ENCODE measurements at places on chromosomes 3 and 15.

DNA sequence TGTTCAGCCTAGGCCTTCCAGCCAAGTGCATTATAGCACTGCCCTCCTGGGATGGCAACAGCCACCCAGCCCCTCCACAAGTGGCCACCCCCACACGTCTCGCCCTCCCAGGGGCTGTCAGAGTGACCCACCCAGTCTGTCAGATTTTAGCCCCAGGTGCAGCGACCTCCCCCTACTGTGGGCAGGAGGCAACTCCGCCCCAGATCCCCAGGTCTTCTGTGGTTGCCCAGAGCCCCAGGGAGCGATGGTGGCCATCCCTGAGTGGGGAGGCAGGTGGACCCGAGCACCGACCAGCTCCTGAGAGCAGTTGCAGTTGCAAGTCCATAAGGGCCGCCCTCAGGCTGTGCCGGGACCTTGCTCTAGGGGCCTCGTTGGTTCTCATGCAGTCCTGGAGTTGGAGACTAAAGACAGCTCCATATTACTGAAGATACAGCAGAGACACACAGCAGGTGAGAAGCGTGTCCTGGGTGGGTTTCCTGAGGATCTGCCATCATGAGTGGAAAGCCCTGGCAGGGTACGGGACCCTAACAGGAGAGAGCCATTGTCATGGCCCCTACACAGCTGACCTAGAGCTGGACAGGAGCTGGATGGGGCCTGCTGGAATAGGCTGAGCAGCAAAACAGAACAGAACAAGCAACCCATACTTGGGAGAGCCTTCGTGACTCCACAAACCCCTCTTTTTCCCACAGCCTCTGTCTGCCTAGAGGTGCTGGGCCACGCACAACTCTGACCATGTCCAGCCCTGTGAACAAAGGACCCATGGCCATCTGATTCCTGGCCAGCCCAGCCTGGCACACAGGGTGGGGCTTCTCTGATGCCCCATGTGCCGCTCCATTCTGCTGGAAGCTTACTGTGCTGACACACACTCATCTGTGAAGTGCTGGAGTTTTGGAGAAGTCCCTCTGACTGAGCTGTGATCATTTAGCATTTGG is 110.3 kb upstream of the ALDH1A3 start:
- DNase-seq: no peak

DNA sequence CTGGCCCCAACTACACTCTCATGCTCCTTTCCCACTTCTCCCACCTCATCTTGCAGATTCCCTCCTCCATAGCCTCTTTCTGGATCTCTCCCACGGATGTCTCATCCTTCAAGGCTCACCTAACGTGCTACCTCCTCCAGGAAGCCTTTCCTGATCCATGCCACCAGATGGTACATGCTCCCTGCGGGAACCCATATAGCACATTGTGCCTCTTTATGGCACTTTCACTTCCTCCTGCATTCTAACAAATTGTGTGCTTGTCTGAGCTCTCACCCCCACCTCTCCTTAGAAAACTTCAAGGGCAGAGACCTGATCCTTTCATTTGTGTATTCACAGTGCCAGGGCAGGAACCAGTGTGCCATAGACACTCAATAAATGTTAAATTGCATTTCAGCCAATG is 63.0 kb downstream of the HES1 start:
- no peak for DNase-seq

GRCh38 chr3:173529062-173529711 is 131.6 kb downstream of the NLGN1 start:
- no peak for DNase-seq

GRCh38 chr3:197266331-197266730 is 32.1 kb downstream of the DLG1 start:
- no peak for DNase-seq

DNA sequence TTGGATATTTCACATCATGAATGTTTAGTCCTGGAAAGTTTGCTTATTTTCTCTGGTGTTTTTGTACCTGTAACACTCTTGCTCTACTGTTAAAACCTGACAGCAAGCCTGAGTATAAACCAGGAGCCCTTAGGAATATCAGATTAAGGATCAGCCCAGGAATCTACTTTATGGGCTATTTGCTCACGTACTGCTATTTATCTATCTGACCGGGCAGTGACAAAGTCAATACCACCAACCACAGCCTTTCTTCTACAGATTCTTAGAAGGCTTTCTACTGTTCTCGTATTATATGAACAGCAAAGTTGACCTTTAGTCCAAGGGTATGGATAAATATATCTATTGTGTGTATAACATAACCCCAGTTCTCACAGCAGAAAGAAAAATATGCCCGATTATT is 521.2 kb downstream of the RBMS3 start:
- no peak for DNase-seq

- no peak for DNase-seq
Observed at GRCh38 chr3:128050597-128050996, 1.6 kb upstream of the SEC61A1 start.

DNA sequence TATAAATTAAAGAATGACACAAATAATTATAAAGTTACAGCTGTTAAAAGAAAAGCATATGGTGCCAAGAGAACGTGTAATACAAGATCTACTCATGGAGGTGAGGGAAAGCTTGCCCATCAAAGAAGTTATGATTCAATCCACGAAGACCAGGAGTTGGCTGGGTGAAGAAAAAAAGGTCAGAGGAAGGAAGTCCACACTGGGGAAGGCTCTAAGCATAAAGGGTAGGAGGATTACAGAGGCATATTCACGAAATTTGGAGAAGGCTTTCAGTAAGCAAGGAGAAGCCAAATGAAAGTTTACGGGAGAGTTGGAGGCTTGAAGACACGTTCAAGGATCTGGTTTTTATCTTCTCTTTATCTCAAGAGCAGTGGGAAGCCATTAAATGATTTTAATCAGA is 1.8 kb upstream of the TGFBR2 start:
- no peak for DNase-seq

DNA sequence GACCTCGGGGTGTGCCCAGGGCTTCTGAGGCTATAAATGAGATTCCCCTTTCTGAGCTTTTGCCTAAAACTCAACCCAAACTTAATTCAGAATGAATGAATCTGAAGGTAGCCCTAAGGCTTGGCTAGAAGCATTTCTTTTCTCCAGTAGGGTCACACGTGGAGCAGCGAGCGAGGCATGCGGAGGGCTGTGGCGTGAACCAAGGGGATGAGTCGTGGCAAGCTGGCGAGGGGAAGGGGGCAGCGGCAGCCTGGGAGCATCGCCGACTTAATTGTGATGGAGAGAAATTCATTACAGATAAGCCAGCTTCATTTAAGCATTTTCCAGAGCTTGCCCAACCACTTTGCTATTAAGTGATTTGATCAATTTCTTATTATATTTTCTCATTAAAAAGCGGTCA is 79.9 kb downstream of the CHSY1 start:
- no peak for DNase-seq

DNA sequence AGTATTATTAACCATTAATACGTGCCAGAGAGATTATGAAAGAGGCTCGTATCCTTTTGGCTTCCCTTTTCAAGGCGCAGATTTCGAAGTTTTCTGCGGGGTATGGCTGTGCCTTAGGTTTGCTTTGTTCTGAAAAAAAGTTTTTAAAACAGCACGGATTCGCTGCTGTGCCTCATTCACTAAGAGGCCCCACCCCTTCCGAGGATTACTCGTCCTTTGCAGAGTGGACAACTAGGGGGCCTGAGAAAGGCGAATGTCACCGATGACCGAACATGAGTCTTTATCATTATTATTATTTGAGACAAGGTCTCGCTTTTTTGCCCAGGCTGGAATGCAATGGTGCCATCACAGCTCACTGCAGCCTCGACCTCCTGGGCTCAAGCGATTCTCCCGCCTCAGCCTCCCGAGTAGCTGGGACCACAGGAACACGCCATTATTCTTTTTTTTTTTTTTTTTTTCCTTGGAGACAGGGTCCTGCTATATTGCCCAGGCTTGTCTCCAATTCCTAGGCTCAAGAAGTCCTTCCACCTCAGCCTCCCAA is 684 bp upstream of the RPS27L start:
- no peak for DNase-seq

- DNase-seq: no peak
Observed at GRCh38 chr15:57570340-57570739, 21.4 kb upstream of the MYZAP start.

- no peak for DNase-seq
Observed at GRCh38 chr15:60949039-60949977, 279.8 kb downstream of the RORA start.

GRCh38 chr15:51025454-51025846 is 69.3 kb downstream of the TNFAIP8L3 start:
- no peak for DNase-seq

DNA sequence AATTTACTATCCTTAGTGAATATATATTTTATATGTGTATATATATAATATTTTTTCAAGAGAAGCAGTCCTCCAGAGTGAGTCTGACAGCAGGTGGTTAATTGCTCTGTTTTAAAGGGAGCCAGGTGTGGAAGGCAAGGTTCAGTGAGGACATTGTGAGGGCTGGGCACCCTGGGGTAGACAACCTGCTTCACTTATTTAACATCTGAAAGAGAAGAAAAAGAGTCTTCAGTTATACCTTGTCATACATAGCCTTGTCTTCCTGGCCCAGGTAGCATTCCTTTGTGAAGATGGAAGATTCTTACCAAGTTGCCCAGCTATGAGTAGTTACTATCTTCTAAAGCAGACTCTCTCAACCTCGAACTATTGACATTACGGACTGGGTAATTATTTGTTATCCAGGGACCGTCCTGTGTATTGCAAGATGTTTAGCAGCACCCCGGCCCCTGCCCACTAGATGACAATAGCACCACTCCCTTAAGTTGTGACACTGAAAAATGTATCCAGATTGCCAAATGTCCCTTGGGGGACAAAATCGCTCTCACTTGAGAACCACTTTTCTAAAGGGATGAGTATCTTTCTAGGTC is 336.0 kb upstream of the TRIM42 start:
- no peak for DNase-seq

GRCh38 chr3:12024959-12025570 is 20.9 kb downstream of the SYN2 start:
- no peak for DNase-seq

Data from activated T-helper 1 cell treated with anti-CD3 and anti-CD28 coated beads, Interleukin-2, amount 50 U/mL, for 16 hours (primary cell).